ENCODE measurements at places on chromosomes 12 and 14.

- no peak for DNase-seq
Measured at GRCh38 chr12:12881151-12881909, 10.0 kb upstream of the GPRC5A start.

DNA sequence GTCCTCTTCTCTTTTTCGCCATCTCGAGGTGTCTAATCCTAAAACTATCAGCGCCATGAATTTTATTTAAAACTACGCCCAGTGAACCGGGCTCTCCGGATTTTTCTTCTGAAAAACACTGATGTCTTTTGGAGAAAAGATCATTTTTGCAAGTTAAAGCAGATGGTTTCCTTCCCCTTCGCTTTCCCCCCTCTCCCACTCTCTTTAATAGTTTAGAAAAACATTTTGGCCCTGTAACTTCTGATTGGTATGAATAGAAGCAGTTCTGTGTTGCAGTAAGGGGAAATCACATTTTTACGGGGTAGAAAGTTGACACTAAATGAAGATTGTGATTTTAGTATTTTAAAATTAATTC is 1.1 kb downstream of the RAP1B start:
- DNase-seq = no peak

- DNase-seq = no peak
Measured at GRCh38 chr14:94370524-94370910, 17.9 kb downstream of the SERPINA1 start.

DNA sequence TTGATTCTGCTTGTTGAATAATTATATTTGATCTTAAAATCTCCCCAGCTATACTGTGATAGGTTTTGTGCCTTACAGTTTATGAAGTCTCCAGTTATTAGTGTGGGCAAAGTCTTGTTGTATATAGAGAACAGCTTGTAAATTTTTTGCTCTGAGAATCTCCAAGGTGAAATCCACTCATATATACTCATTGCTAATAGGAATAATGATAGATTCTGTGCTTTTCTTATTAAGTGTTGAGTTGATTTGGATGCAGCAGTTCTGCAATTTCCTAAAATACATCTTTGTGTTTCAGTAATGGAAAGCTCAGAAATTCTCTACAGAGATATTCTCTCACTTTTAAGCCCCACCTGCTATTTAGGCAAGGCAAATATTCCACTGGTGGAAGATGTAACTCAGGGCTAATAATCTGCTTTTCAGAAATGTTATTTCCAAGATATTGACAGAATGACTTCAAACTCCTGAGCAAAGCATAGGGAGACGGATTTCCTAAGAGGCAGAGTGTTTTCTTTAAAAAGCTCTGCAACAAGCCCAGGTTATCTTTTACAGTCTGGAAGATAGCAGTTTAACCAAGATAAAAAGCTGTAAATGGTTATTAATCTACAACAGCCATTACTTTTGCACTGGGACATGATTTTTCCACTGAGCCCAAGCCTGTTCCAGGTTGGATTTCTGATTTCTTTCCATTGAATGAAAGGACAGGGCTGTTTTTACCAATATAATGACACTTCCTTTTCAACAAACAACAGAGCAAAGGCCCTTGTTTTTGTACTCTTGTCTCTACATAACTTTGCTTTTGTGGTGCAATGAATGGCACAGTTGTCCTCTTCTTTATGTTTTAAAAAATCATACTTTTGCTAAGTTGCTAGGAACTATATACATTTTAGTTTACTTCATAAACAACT is 239.9 kb upstream of the ATP2B1 start:
- DNase-seq = no peak

GRCh38 chr14:92650581-92651105 is 97.8 kb downstream of the LGMN start:
- DNase-seq = no peak

DNA sequence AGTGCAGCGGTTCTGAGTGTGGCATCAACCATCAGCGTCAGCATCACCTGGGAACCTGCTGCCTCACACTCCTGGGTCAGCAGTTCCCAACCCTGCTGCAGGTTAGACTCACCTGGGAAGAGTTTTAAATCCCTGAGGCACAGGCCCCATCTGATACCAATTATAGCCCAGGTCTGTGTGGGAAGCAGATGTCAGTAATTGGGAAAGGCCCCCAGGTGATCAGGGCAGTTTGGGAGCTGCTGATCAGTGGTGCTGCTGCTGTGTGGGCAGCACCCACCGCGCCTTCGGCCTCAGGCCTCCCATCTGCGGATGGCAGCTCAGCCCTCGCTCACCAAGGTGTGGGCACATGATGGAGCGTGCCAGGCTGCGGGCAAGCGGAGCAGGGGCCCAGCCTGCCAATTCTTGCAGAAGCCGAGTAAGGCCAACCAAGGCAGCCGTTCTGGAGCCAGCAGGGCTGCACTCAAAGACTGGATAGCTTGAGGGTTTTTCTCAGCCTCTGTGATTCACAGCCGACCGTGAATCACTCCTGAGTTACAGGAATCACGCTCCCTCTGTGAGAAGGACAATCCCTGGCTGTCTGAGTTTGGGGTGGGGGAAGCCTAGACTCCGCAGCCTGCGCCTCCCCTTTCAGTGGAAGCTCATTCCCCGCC is 155.6 kb upstream of the SFSWAP start:
- no peak for DNase-seq

GRCh38 chr14:71240171-71240570 is 332.9 kb downstream of the PCNX1 start:
- DNase-seq = no peak

GRCh38 chr12:122028165-122028904 is 6.7 kb downstream of the BCL7A start:
- DNase-seq = no peak

GRCh38 chr12:95204141-95204866 is 13.0 kb downstream of the FGD6 start:
- DNase-seq = no peak

- peak; percentile 94 for DNase-seq
Measured at GRCh38 chr14:104078031-104078455, 7.5 kb upstream of the ASPG start.

- peak; percentile 70 for DNase-seq
Measured at GRCh38 chr12:55681142-55682077, 26.3 kb downstream of the ITGA7 start.

DNA sequence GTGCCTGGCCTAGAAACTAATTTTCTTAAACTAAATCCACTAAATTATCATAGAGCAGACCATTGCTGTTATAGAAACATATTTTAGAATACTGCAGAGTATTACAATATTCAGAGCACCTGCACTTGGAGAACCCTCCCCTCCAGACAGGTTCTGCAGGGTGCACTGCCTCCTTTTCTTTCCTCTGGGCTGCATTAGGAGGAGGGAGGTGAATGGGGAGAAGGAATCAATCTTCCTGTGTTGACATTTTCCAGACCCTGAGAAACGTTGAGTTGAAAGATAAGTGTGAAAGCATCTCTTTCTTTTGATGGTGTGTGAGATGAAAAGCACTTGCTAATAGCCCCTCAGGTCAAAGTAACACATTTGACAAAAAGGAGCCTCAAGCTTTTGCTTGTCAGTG is 7.3 kb downstream of the SYNE2 start:
- no peak for DNase-seq

DNA sequence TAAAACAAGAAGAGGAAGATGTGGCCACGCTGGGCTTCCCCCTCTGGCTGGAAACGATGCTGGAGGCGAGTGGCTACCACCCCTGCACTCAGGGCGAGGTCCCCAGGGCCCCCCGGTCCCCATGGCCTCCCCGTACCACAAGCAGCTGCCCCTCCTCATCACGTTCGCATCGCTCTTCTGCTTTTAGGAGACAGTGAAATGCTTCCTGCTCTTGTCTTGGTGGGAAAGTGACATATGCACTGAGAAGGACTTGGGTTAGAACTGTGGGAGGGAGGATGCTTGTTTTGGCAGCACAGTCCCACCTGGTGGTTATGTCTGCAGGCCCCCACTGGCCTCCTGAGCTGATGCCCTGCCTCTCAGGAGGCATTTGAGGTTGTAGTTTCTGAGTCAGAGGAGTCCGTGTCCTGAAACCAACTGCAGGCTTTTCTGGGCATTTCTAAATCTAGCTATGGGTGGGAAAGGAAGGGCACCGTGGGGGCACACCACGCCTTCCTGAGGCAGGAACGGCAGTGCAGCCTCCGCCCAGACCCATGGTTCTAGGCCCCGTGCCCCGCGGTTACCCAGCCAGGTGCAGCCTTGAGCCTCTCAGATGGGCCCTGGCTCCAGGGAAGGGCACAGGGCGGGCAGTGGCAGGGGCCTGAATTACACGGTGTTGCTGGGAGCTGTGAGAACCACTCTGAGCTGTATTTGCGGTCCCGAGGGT is 139.3 kb downstream of the ADGRD1 start:
- DNase-seq = no peak

DNA sequence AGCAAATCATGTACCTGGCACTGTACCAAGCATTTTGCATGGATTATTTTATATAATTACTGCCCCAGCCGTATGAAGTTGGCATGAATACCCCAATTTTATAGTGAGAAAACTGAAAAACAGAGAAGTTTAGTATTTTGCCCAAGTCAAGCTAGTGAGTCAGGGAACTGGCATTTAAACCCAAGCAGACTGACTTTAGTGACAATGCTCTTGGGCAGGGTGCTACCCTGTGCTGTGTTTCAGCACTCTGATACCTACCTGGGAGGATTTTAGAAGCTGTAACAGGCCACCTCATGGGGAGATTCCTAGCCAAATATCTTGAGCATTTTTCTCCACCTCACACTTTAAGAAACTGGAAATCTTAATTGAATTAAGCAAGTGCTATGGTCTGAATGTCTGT is 98.1 kb upstream of the MAX start:
- no peak for DNase-seq

DNA sequence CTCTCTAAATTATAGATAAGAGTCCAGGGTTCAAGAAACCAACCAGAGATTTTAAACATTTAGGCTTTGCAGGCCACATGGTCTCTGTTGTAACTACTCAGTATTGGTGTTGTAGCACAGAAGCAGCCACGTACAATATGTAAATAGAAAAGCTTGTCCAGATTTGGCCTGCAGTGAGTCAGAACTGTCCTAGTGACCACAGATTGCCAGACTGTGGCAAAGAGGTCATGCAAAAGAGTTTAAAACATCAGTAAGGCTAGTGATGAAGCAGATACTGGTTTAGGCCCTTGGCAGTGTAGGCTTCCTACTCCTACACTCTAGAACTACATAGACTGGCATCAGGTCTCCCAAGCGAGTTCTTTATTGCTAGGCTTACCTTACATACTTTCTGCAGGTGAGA is 117.6 kb upstream of the GARIN6 start:
- DNase-seq = no peak

DNA sequence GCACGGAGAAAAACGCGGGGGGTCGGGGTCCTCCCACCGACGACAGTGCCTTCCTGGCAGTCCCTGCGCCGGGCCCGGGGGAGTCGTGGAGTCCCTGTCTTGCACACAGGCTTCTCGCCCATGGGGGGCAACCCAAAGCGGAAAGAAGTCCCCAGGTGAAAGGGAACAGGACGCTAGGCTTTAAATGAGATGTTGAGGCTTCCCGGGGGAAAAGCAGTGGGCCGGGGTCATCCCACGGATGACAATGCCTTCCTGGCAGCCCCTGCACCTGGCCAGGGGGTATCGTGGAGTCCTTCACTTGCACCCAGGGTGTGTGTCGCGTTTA is 162.9 kb upstream of the ALG10B start:
- DNase-seq = no peak

DNA sequence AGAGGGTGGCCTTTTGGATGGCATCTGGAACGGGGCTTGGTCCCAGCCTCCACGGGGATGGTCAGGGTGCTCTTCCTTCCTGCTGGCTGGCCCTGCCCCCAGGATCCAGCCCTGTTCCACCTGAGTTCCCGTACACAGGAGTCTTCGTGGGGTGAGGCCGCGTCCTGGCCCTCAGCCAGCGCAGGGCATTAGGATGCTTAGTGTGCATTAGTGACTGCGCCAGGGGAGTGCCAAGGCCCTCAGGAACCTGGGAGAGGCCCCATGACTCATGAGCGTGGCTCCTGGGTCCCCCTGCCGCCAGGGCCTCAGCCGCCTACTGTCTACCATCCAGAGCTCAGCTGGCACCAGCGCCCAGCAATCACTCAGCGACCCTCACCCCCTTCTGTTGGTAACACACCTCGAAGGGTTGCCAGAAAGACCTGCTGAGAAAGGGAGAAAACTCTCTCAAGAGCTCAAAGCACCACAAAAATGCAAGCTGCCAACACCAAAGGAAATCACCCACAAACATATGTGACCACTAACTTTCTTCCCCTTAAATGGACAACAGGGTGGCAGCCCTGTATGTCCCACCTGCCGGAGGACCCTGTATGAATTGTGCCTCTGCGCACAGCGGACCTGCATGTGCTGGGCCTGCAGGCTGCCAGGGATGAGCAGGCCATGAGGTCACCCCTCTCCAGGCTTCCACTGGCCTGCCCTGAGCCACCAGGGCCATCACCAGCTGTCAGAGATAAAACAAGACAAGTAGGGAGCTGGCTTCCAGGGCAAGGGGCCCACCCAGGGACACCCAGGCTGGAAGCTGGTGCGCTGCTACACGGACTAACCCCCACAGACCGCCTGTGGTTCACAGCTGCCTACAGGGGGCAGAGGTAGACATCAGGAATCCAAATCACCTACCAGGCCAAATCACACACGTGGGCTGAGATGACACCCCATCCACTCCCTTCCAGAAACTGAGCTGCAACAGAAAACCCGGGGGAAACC is 28.7 kb downstream of the CCDC85C start:
- no peak for DNase-seq

- no peak for DNase-seq
Measured at GRCh38 chr12:110179291-110179690, 55.1 kb downstream of the IFT81 start.

GRCh38 chr12:43011383-43011926 is 421.9 kb upstream of the PRICKLE1 start:
- DNase-seq = no peak

DNA sequence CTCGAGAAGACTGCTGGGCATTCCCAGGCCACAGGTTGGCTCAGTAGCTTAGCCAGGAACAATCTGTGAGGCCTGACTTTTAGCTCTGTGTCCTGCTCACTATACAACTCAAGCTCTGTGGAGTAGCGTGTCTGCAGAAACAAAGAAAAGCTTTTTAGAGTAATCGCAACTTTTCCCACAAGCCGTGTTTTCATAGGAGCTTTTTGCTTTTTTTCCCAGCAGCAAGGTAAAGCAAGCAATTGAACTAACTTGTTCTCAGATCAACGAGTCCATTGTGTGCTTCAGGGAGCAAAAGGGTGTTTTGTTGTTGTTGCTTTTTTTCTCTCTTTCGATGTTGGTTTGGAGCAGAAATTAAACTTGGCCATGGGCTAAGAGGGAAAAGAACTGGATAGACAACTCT is 97.3 kb upstream of the BCL2L14 start:
- no peak for DNase-seq

- no peak for DNase-seq
Measured at GRCh38 chr12:78916845-78917480, 52.4 kb downstream of the SYT1 start.

DNA sequence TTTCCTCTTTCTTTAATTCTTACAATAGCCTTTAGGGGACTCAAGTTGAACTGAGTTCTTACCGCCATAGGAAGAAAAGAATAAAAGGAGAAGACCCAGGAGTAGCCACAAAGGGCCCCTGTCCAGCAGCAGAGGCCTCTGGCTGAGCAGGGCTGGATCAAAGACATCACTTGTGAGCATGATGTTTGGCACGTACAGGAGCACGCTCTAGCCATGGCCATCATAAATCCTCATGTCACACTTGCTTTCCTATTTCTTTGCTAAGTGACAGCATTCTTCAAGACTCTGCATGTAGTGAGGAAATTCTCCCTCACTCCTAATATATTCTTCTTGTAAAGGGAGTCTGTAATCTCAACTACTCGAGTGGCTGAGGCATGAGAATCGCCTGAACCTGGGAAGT is 15.7 kb downstream of the CLEC4C start:
- no peak for DNase-seq

GRCh38 chr12:124790650-124791400 is 72.8 kb downstream of the SCARB1 start:
- no peak for DNase-seq

GRCh38 chr14:76677534-76678145 is 83.6 kb upstream of the VASH1 start:
- DNase-seq = no peak

- no peak for DNase-seq
Measured at GRCh38 chr14:99064262-99064954, 207.6 kb downstream of the BCL11B start.
